ENCODE measurements at places on chromosomes 7 and 10.

- DNase-seq: peak; percentile 43
Observed at GRCh38 chr7:77799078-77799964, 748 bp downstream of the PHTF2 start.

DNA sequence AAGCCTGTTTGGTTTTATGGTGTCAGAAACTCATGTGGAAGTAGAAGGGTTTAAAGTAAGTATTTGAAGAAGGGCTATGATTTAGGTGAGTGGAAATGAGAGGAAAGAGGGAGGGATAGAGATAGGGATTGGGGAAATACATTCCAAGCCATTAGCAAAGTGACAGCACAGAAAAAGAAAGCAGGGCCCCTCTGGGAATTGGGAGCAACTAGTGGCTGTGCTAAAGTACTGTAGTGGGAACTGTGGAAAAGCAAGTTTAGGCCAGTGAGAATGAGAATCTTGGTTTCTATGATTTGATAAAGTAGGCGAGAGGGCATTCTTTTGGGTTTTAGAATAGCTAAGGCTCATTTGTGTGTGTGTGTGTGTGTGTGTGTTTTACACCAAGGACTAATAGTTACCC lies 5.0 kb downstream of the PRKG1 start:
- DNase-seq: no peak

DNA sequence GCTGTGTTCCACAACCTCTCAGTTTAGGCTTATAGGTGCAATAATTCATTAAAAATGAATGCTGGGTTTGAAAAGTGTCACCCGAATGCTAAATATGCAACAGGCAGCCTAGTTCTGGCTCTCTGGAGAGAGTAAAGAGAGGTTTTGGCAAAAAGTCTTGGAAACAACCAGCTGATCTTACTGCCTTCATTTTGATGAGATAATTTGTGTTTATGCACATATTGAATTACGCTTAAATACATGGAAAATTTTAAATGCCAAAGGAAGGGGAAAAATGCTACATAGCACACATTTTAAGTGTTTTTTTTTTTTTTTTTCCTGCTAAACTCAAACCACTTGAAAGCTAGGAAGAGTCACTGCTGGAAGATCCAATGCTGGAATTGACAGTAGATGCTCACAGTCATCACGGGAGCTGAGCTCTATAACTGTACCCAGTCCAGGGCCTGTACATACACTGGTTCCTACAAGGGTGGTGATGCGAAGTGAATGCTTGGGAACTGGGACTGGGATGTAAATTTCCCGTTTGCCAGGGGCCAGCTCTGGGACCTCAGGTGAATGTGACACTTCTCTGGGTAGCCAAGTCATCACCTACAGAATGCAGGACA lies 151.5 kb downstream of the PFKFB3 start:
- no peak for DNase-seq

GRCh38 chr7:148886844-148887243 lies 2.8 kb upstream of the EZH2 start:
- DNase-seq: no peak

DNA sequence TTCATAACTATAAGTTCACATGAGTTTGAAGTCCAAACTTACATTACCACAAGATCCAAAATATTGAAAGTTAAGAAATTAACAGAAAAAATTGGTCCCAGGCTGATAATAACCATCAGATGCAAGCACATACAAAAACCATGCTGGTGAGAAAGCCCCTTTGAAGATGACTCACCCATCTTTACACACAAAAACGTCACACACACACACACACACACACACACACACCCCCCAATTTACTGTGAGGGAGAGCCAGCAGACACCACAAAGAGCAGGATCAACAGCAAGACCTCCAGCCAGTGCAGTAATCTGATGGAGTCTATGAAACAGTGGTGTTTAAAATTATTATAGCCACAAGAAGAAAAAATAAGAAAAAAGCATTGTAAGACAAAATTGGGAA lies 50.1 kb upstream of the DRGX start:
- DNase-seq: no peak

DNA sequence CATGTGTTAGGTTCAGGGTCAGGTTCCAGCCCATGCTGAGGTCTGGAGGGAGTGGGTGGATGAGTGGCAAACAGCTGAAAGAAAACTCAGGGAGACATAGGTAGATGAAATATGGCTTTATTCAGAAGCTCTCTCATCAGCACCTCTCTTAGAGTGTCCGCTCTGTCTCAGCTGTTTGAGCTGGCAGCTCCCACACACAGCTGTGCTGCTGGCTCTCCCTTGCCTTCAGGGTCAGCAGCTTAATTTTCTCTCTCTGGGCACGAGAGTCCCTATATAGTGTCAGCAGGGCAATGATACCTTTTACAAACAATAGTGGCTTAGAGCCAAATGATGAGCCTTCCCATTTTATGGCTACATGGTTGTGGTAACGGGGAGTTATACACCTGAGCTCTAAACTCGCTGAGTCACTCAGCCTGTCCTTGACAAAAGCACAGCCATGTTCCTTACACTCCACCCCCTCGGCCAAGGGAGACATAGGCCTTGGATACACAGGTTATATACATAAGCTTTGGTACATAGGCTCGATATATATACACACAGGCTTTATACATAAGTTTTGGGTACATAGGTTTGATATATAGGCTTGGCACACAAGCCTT lies 10.4 kb downstream of the RNF133 start:
- no peak for DNase-seq

DNA sequence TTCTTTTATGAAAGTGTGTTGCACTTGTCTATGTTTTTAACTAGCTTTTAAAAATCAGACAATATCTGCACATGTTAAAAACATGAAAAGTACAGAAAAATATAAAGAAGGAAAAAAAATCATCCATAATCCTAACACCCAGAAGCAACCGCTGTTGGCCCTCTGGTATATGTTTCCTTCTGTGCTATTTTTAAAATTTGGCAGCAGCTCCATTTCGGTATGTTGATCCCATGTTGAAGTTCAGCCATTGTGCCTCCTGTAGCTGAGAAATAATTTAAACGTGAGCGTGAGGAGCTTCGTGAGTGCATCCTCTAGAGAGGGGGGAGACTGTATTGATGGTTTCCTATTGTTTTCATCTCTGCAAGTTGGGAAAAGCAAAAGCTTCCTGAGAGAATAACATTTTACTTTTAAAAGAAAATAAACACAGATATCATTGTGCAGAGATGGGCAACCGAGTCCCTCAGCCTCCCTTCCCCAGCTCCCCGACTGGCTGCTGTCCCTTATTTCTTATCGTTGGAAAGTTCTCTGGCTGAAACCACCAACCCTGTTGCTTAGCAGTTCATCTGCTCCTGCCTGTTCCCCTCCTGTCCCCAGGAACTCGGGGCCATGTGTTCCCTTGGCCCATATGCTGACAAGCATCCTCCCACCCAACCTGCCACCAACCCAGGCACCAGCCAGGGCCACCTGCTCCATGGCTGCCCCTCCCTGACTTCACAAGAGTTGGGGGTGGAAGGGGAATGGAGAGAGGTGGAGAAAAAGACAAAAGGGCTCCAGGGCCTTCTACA lies 499.1 kb upstream of the PODXL start:
- DNase-seq: no peak

- DNase-seq: no peak
Observed at GRCh38 chr7:45082831-45083331, 5.9 kb downstream of the NACAD start.

GRCh38 chr10:110355922-110356627 lies 51.4 kb upstream of the SMNDC1 start:
- DNase-seq: no peak

DNA sequence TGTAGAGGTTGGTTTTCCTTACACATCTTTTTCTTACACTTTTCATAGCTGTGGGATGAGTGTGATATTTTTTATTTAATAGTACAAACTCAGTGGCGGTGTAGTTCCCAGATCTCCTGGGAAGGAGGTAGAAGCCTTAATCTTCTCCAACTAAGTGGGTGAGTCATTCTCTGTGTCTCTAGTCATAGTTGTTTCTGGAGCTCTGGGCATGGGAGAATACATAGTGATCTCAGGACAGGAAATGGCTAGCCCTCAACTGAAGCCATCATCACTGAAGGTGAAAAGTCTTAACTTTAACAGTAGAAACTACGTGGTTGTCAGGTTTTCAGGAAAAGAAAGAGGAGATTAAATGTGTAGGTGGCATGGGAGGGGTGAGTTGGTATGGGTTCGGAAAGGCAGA lies 319.4 kb upstream of the FZD8 start:
- no peak for DNase-seq

Measured in skin of body (tissue), 3 donors.